ENCODE measurements at places on chromosomes 16 and 17. TPM values are rescaled to one million over a fixed set of nuclear protein-coding genes. Genes with fewer than 3 reads are reported as not detected.

- no peak for DNase-seq
These were observed 847.4 kb upstream of the EEF2KMT start for GRCh38 chr16:5944971-5945370.

Gene MYH1
- 0.46 TPM for total RNA-seq

DNA sequence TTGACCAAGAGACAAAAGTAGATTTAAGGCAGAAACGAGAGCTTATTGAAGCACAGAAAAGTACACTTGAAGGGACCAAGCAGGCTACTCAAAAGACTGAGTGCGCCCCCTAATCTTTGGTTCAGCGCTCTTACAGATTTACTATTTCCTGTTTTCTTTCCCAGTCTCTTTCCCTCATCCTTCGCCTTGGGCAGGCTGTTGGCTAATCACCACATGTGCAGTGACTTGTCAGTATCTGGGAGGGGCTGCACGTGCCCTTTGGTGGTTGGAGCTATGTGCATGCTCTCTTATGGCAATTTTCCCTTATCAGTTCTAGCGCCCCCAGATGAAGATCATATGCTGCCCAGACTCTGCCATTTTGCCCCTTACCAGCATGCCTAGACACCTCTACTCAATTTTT lies 35.4 kb upstream of the SHISA6 start:
- peak; percentile 36 for DNase-seq

- DNase-seq = no peak
These were observed 9.8 kb downstream of the MILR1 start for GRCh38 chr17:64458756-64459155.

GRCh38 chr17:65035704-65036103 lies 20.8 kb downstream of the GNA13 start:
- DNase-seq = no peak

Gene DNAI2
- total RNA-seq = not detected

DNA sequence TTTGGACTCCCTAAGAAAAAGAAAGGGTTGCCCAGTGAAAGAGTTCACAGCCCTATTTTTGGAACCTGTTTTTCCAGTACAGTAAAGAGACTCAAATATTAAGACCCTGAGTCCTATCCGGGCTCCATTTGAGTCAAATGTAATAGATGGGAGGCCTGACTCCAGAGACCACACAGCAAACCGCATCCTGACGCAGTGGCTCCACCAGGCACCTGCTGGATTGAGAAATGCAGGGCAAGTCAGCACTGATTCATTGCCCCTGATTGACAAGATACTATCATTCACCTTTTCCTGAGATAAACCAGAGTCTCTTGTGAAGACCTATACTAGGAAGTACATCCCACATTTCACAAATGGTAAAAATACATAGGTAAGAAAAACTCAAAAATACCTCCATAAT lies 715.7 kb upstream of the SOX9 start:
- DNase-seq = no peak

Gene NLGN2
- total RNA-seq = 60.5 TPM

- no peak for DNase-seq
These were observed 63.5 kb downstream of the IL21R start for GRCh38 chr16:27465483-27465879.

- peak; percentile 78 for DNase-seq
These were observed 10.5 kb upstream of the ITGAD start for GRCh38 chr16:31382485-31383161.

DNA sequence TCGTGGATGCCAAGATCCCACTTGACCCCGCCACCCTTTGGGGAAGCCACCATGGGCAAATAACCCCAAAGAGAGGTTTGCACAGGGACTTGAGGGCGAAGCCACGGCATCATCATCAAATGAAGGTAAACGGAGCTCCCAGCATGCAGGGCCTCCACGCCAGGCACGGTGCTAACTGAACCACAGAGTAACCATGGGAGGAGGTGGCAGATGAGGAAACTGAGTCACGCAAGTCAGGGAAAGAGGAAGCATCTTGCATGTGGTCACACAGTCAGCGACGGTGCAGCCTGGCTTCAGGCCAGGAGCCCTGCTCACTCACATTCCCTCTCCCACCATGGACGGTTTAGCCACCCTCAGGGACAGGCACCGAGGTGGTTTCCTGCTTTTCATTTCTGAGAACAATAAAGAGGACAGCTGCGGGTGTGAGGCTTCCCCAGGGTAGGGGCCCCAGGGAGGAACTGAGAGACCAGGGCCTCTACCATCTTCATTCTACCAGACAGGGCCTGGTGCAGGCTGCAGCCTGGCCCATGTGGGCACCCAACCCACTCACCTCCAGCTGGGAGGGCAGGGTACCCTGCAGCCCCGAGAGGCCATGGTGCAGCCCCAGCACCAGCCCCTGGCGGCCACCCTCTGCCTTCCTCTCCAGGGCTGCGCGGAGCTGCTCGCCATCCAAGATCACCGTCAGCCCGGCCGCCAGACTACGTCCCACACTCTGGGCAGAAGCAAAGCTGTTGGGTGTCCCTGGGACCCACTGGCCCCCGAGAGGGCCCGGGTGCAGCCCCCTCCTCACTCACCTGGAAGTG lies 78.3 kb downstream of the RMI2 start:
- DNase-seq = no peak

- no peak for DNase-seq
These were observed 518 bp downstream of the SH2B1 start for GRCh38 chr16:28863929-28864793.

Gene KRTAP9-2
- total RNA-seq = not detected

Gene ELMO3
- total RNA-seq = 4.7 TPM

DNA sequence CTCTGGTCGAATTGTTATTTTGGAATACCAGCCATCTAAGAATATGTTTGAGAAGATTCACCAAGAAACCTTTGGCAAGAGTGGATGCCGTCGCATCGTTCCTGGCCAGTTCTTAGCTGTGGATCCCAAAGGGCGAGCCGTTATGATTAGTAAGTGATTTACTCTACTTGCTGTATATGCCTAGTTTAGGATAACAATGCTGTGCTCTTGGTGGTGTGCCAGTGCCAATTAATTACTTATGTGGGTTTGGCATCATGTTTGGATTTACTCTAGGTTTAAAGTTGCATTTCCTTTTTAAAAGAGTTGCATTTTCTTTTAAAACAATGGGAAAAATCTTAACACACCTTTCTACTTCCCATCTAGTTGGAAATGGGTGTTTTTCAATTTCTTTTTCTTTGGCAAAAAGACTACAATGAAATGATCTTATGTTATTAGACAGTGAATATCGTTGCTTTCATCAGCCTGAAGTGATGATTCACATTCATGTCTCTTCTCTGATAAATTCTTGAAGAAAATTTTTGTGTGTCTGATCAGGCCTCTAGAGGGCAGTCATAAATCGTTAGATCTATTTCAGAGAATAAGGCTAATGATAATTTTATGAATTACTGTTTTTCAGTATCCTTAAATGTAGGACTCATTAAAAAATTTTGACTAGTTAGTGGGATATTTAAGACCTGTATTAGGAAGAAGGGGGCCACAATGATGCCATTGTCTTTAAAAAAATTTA lies 5.6 kb downstream of the SF3B3 start:
- DNase-seq = peak; percentile 80

Gene TBC1D3I
- 0.58 TPM for total RNA-seq

DNA sequence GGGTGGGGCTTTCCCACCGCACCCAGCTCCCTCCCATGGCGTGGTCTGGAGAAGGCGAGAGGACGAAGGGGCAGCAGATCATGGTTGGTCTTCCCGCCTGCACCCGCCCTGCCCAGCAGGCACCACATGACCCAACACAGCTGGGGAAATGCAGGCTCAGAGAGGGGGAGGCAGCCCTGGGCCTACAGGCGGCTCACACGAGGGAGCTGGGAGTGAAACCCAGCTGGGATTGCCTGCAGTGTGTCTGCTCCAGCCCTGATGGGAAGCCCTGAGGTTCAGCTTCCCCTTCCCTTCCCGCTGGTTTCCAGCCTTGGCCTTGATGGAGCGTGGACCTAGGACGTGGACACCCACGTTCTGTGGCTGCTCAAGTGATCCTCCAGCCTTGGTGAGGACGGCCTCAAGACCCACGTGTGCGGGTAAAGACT lies 20.0 kb upstream of the PABPN1L start:
- no peak for DNase-seq

DNA sequence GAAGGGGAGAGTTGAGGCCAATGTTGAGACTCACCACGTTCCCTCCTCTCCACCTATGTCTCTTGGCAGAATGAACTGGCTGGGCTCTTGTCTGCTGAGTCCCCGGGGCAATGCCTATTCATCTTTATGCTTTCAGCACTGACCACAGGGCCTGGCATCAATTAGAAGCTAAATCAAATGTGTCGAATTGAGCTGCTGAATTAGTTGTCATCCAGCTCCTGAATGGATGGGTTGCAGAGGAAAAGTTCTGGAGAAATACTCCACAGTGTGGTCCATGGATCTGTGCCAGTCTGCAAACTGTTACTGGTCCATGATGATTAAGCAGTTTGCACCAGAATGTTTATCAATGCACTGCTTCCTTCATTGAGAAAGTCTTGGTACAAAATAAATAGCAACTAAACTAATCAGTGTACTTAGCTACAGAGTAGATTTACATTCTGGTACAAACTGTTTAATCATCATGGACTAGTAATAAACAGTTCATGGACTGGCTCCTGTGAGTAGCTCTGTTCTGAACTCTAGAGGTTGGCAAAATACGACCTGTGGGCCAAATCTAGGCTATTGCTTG lies 4.6 kb downstream of the CNGB1 start:
- no peak for DNase-seq

DNA sequence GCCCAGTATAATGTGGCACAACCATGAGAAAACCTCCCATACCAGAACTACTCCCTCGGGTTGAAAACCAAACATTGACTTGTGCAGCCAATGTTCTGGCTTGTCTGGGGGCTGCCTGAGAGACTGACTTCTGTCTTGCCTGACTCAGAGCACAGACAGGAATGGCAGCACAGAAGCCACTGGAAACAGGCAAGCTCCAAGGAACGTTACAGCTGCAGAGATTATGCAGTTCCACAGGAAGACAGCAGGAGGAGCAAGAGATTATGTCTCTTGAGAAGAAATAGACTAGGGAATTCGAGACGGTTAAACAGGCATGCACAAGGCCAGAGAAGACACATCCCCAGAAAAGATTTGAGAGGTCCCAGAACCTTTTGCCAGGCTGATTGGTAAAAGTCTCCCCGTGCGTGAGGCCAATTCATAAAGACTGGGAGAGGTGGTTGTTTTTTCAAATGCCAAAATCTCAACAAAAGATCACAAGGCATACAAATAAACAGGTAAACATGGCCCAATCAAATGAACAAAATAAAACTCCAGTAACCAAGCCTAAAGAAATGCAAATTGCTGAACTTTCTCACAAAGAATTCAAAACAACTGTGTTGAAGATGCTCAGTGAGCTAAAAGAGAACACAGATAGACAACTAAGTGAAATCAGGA lies 90.6 kb upstream of the CDH5 start:
- DNase-seq = peak; percentile 83

DNA sequence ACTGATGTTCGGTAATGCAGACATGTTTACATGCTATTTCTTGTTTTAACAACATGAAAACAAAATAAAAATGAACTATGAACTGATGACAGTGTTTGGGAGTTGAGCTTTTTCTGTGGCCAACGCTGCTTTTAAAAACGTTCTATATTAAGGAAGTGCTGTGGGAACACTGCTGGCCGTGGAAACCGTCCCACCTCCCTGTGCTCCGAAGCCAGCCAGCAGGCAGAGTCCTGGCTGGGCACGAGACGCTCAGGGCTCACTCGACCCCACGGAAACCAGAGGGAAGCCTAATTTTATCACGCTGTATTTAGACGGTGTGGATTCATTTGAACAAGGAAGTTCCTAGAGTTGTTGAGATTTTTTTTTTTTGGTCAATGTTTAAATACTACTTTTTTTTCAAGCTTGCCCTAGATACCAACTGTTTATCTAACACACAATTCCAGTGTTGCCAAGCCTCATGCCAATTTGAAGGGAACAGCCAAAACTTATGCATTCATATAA lies 25.8 kb downstream of the ADCY9 start:
- DNase-seq = no peak

GRCh38 chr17:298791-299450 lies 53.7 kb downstream of the RPH3AL start:
- DNase-seq = no peak

- DNase-seq = no peak
These were observed 43.6 kb downstream of the TEX14 start for GRCh38 chr17:58648236-58648635.

DNA sequence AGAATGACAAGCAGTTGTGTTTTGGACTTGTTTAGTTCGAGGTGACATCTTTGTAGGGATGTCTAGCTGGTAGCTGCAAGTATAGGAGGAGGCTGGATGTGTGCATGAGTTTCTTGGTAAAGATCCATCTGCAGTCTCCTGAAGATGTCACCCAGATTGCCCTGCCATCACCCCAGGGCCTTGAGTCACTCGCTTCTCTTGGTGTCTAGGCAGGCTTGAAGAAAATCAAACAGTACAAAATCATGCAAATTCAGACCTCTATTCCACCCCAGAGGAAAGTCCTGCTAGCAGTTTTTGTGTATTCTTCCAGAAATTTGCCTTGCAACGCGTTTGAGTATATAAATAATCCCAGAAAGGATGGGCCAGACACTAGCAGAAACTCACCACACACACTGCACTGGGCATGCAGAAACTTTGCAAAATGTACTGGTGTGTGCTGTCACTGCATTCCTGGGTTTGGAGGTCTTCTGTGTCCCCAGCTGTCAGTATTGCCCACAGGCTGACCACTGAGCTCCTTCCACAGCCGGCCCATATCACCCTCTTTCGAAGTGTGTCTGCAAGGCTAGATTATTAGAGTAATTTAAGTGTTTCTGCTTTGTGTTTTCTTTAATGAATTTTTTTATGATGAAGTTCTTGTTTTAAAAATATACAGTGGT lies 51.5 kb downstream of the TENT4B start:
- DNase-seq = no peak

DNA sequence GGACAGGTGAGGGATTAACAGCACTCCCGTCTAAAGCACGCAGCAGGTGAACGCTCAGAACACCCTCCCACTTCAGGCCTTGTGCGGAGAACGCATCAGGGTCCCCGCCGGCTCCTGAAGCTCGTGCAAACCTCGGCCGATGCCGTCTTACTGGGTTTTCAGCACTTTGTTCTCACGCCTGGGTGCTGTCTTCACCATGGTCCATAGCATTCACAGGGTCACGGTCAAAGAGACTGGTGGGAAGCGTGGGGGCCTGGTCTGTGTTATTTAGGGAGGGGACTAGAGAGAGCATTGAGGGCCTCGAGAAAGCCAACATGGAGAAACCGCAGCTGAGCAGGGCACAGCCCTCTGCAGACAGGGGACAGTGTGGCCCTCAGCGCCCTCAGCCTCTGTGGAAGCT lies 26.6 kb downstream of the CIBAR2 start:
- DNase-seq = no peak

Gene HBQ1
- total RNA-seq = 1.2 TPM

Gene PYDC1
- total RNA-seq = not detected

GRCh38 chr17:49223517-49224197 lies 6.9 kb downstream of the PHOSPHO1 start:
- peak; percentile 57 for DNase-seq

GRCh38 chr17:17379197-17379991 lies 76.2 kb downstream of the NT5M start:
- DNase-seq = no peak

GRCh38 chr17:50090071-50090470 lies 5.1 kb upstream of the PDK2 start:
- no peak for DNase-seq

- no peak for DNase-seq
These were observed 14.9 kb downstream of the CMTM4 start for GRCh38 chr16:66681676-66682075.

Measured in A673 (cell line).